ENCODE measurements at places on chromosomes 12 and 14. TPM values are rescaled to one million over a fixed set of nuclear protein-coding genes. Genes with fewer than 3 reads are reported as not detected.
A peak's percentile ranks its signal among the peaks of the same experiment; 100 is the strongest.

GAS2L3 gene
- 4.0 TPM for total RNA-seq

- no peak overlapping the region for H3K27ac ChIP-seq
- H3K36me3 ChIP-seq, result no peaks in the 10 kb centered on the region
- peak overlapping the region; percentile 78 for H3K4me3 ChIP-seq
- peaks cover 16% of the 10 kb centered on the region for H3K4me1 ChIP-seq
- H3K27me3 ChIP-seq, result peaks cover 56% of the 10 kb centered on the region
These were observed 963 bp downstream of the ATL1 start for GRCh38 chr14:50560931-50561285.

DNA sequence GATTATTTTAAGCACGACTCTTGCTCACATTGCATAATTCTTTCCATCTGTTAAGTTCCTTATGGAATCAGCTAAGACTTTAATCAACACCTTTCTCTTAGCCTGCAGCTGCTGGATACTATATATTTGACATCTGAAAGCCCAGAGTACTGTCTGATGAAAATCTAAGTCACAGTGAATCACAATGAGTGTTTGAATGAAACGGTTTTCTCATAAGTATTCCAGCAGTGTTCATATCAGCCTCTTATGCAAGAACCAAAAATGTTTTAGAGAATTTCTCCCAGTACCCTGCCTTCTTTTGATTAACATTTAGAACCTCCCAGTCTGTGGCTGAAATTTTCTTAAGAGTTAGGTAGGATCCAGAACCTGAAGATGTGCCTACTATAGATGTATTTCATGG lies 55.6 kb downstream of the FRMD6 start:
- H3K27me3 ChIP-seq, result no peaks in the 10 kb centered on the region
- no peak overlapping the region for H3K27ac ChIP-seq
- DNase-seq, result no peak
- H3K4me3 ChIP-seq, result no peak overlapping the region
- no peaks in the 10 kb centered on the region for H3K4me1 ChIP-seq
- no peaks in the 10 kb centered on the region for H3K36me3 ChIP-seq

DNA sequence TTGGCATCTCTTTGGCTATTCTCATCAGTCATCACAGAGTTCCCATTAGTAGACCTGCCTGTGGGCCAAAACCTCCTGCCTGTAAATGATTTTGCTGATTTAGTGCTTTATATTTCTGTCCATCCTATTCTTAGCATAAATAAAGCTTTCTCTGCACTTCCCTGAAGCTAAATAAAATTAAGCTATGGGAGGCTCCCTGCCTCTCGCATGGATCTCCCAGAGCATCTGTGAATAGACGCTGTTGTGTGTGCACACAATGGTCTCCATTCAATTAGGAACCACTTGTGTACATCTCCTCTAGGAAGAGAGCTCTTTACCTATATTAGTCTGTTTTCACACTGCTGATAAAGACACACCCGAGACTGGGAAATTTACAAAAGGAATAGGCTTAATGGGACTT lies 80.4 kb downstream of the PPFIBP1 start:
- H3K36me3 ChIP-seq, result no peaks in the 10 kb centered on the region
- H3K4me3 ChIP-seq, result no peak overlapping the region
- peaks cover 3% of the 10 kb centered on the region for H3K27me3 ChIP-seq
- no peak overlapping the region for H3K27ac ChIP-seq

DNA sequence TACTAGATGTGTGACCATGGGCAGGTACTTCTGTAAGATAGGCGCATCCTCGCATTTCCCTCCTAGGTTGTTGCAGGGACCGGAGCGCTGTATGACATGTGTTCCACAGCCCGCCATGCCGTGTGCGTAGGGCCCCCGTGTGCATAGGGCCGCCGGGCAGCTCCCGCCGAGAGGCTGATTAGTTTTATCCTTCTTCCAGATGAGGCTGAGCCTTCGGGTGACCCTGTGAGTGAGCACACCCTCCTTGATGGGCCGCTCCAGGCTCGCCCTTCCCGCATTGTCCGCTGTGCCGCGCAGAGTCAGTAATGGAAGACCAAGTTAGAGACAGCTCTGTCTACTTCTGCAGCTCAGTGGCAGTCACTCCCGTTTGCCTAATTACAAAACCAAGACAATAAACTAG lies 72.9 kb upstream of the DYNC1H1 start:
- no peaks in the 10 kb centered on the region for H3K4me1 ChIP-seq
- no peak for DNase-seq
- H3K4me3 ChIP-seq, result no peak overlapping the region
- H3K36me3 ChIP-seq, result peaks cover 60% of the 10 kb centered on the region

GRCh38 chr14:95287176-95287754 lies 32.4 kb downstream of the CLMN start:
- H3K4me3 ChIP-seq, result no peak overlapping the region
- no peaks in the 10 kb centered on the region for H3K36me3 ChIP-seq
- no peak for DNase-seq
- H3K27me3 ChIP-seq, result peaks cover 3% of the 10 kb centered on the region

DNA sequence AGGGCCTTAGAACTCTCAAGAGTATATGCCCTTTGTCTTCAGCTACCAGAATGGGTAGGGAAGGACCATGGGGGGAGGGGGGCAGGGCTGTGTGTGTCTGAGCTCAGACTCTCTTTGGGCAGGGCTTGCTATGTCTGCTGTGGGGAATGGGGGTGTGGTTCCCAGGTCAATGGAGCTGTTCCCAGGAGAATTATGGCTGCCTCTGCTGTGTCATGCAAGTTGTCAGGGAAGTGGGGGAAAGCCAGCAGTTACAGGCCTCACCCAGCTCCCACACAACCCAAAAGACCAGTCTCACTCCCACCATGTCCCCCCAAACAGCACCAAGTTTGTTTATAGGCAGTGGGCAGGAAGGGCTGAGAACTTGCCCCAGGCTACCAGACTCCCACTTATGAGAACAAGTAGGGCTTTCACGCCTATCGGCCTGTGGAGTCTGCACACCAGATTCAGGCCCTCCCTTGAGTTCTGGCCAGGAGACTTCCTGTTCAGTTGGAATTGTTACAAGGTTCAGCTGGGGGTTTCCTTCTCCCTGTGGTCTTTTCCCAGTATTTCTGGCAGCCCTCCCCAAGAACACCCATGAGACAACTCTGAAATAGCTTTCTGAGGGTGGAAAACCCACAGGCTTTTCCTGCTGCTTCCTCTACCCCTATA lies 6.1 kb upstream of the SERPINA11 start:
- H3K4me1 ChIP-seq, result peaks cover 3% of the 10 kb centered on the region
- no peak overlapping the region for H3K27ac ChIP-seq
- DNase-seq, result no peak

- DNase-seq, result no peak
- H3K4me1 ChIP-seq, result no peaks in the 10 kb centered on the region
- H3K27ac ChIP-seq, result no peak overlapping the region
- H3K36me3 ChIP-seq, result no peaks in the 10 kb centered on the region
- H3K27me3 ChIP-seq, result no peaks in the 10 kb centered on the region
These were observed 163.4 kb downstream of the GARIN6 start for GRCh38 chr12:99810718-99811593.

GRCh38 chr14:101719708-101720107 lies 41.8 kb upstream of the PPP2R5C start:
- peak overlapping the region; percentile 48 for H3K27ac ChIP-seq
- H3K4me3 ChIP-seq, result no peak overlapping the region
- H3K27me3 ChIP-seq, result no peaks in the 10 kb centered on the region
- peaks cover 52% of the 10 kb centered on the region for H3K4me1 ChIP-seq

DNA sequence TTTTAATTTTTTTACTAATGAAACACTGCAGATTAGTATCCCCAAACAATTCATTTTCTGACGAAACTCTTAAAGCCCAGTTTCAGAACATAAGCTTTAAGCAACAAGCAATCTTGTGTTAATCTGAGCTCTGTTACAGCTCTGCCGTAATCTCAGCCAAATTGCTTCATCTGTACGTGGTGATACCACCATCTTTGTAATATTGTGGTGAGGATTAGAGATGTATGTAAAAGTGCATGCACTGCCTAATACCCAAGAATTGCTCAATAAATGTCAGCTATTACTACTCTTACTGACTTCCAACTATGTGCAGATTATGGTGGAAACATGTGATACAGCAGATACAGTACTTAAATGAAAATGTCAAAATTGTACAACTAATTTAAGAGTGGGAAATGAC lies 1.8 kb downstream of the AKAP5 start:
- H3K36me3 ChIP-seq, result peaks cover 7% of the 10 kb centered on the region
- peaks cover 4% of the 10 kb centered on the region for H3K27me3 ChIP-seq
- no peak overlapping the region for H3K4me3 ChIP-seq
- DNase-seq, result no peak
- no peak overlapping the region for H3K27ac ChIP-seq

GRCh38 chr12:117564881-117565280 lies 203.5 kb upstream of the NOS1 start:
- H3K27ac ChIP-seq, result no peak overlapping the region
- H3K27me3 ChIP-seq, result no peaks in the 10 kb centered on the region
- no peaks in the 10 kb centered on the region for H3K4me1 ChIP-seq
- no peak for DNase-seq
- no peak overlapping the region for H3K4me3 ChIP-seq

DNA sequence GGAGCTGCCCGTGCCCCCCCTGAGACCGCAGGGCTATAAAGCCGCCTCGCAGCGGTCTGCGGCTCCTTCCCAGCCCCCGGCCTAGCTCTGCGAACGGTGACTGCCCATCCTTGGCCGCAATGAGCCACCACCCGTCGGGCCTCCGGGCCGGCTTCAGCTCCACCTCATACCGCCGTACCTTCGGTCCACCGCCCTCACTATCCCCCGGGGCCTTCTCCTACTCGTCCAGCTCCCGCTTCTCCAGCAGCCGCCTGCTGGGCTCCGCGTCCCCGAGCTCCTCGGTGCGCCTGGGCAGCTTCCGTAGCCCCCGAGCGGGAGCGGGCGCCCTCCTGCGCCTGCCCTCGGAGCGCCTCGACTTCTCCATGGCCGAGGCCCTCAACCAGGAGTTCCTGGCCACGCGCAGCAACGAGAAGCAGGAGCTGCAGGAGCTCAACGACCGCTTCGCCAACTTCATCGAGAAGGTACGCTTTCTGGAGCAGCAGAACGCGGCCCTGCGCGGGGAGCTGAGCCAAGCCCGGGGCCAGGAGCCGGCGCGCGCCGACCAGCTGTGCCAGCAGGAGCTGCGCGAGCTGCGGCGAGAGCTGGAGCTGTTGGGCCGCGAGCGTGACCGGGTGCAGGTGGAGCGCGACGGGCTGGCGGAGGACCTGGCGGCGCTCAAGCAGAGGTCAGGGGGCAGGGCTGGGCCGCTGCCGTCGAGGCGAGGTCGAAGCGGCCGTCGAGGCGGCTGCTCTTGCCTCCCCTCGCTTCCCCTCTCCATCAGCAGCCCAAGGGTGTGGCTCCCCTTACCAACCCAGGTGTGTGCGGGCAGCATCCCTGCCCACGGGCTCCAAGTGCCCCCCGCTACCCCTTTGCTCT lies at the start of gene PRPH:
Gene PRPH, plus strand, starts transcription at position 66 of the 855 bp plus-strand sequence. Its CDS starts 54 bp downstream, at position 120.
- H3K27ac ChIP-seq, result no peak within 1 kb of the TSS
- H3K4me1 ChIP-seq, result peaks cover 31% of the 10 kb centered on the region
- no peaks in the 10 kb centered on the region for H3K36me3 ChIP-seq
- no peak for DNase-seq
- H3K4me3 ChIP-seq, result no peak within 1 kb of the TSS

DNA sequence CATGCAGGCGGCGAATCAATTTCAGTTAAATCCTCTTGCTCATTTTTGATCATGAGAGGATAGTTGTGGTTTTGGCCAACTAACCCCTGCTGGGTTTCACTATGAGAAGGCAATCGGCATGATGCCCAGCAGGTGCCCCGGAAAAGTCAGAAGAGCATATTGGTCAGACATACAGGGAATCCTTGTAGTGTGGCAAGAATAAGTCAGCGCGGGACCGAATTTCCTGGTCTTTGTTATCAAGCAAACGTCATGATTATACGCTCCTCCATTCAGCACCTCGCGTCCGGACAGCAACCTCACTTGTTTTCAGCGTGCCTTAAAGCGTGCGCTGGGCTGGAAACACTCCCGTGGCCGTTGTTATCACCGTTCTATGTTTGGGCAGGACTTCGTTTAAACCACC lies 1.8 kb downstream of the TBC1D30 start:
- H3K4me1 ChIP-seq, result peaks cover 17% of the 10 kb centered on the region
- no peak overlapping the region for H3K27ac ChIP-seq
- peaks cover 4% of the 10 kb centered on the region for H3K36me3 ChIP-seq
- no peak overlapping the region for H3K4me3 ChIP-seq
- DNase-seq, result peak; percentile 57

DNA sequence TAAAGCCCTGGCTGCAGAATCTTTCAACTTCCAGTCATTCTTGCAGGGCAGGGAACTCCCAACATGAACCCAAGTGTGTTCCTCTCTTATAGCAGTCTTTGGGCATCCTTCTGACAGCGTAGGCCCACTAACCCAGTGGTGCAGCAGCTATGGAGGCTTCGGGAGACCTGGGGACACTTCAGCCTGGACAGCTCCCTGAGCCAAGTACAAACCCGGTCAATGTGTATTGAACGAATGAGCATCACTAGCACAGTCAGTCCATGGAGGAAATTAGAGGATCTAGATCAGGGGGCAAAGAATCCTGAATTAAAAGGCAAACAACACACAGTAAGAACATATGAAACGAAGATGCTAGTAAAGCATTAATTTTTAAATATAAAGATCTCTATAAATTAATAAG lies 41.8 kb downstream of the KIAA0586 start:
- no peaks in the 10 kb centered on the region for H3K27me3 ChIP-seq
- no peak for DNase-seq
- peaks cover 13% of the 10 kb centered on the region for H3K36me3 ChIP-seq
- H3K27ac ChIP-seq, result no peak overlapping the region
- H3K4me1 ChIP-seq, result no peaks in the 10 kb centered on the region
